ENCODE measurements at places on chromosomes 3 and 15.

DNA sequence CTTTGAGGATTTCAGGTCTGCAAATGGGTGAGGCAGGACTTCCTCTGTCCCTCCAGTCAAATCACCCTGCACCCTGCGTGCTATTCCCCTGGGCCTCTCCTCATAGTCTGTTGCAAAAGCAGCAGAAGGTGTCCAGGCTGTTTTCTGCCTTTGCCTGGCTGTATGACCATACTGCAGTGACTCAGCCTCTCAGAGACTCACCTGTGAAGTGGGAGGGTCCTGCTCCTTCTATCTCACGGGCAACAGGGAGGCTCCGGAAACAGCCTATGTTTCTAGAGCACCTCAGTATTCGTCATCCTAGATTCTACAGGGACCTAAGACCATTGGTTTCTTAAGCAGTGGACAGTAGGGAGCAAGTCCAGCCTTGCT lies 216.4 kb downstream of the TLE3 start:
- DNase-seq = no peak

DNA sequence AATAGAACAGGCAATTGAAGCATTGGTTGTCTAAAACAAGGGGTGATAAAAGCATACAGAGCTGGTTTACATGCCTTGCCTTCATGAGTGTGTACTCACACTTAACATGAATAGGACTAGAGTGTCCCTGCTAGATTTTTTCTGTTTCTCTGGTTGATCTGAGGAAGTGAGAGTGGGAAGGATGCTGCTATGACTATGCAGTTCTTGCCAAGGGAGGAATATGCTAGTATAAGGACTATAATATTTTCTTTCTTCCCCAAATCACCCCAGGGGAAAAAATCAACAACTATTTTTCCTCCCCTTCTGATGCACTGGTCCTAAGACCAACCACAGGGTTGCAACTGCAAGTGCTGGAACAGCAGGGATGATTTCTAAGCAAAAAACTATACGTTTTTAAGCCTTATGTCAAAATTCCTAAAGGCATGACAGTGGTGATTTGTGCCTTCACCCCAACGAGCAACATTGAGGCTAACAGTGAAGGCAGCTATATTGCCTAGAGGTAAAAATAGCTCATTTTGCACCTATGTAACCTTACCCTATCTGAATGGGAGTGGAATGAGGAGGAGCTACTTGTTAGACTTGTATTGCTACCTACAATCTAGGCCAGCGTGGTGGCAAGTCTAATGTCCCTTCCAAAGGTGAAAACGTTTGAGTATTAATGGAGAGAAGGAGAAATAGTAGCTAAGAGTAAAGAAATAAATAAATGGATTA lies 33.5 kb upstream of the USP8 start:
- DNase-seq = peak; percentile 71

DNA sequence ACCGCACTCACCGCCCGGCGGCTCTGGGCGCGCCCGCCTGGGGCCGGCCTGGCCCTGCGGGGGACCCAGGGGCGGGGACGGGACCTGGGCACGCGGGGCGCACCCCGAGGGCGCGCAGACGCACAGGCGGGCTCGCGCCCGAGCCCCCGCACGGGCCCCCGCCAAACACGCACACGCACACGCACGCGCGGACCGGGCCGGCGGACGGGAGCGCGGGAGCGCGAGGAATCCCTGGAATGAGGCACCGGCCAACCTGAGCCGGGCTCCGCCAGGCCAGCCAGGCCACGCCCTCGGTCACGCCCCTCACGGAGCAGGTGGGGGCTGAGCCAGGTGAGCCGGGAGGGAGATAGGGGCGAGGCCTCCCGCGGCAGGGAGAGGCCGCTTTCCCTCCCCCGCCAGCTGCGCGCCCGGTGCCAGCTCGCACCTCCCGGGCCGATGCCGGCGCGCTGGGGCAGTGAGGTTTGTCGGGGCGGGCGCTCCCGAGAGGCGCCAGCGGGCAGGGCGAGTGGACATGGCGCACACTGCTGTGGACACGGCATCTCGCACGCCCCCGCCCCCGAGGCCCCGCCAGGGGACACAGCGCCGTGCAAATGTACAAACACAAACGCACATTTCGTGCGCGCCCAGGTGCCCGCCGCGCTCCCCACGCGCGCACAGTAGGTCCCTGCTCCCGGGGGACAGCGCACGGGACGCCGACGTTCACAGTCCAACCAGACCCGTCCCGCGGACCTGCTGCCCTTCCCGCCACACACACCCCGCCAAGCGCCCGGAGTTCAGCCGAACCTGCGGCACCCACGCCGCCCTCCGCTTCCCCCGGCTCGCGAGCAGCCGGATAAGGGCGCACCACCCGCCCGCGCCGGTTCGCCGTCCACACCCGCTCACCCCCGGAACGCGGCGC lies 75.9 kb upstream of the VGLL4 start:
- peak; percentile 16 for DNase-seq

- peak; percentile 25 for DNase-seq
These were observed 26.3 kb downstream of the CDCP1 start for GRCh38 chr3:45119824-45120358.

- DNase-seq = peak; percentile 15
These were observed 9.9 kb upstream of the CD200R1L start for GRCh38 chr3:112856537-112856936.

- no peak for DNase-seq
These were observed 84.6 kb upstream of the MYZAP start for GRCh38 chr15:57507111-57507510.
